H1 (cell line): ENCODE measurements at places on chromosomes 4 and X. TPM values are rescaled to one million over a fixed set of nuclear protein-coding genes. Genes with fewer than 3 reads are reported as not detected.
A peak's percentile ranks its signal among the peaks of the same experiment; 100 is the strongest.

DNA sequence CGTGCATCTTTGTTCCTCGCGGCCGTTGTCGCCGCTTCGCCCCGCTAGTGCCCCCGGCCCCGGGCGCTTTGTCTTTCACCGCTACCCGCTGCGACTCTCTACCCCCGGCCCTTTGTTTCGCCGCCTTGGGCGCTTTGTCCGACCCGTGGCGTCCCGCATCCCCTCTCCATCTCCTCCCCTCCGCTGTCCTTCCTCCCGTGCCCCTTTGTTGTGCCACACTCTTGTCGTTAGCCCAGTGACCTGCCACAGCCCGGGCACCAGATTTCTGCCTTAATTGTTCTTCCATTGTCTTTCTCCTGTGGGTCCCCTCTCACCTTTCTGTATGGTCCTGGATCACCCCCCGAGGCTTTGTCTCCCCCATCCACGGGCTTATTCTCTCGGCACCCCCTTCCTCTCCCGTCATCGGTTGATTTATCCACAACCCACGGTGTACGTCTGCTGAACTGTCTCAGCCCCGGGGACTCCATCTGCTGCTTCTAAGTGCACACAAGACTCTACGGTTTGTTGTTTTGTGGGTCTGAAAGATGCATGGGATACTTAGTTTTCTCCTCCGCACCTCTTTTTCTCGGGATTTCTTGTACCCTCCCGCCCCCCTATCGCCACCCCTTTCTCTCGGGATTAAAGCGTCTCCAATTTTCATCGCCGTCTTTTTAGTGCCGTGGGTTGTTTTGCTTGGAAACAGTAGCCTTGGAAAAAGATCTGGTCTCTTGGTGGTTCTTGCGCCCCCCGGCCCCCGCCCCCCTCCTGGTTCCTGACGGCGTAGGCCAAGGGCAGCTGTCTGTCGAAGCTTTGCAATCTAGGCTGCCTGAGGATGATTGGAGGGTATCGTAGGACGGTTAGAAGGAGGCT is 783 bp downstream of the RBPJ start:
- H3K27ac ChIP-seq: peak overlapping the region; percentile 70
- no peaks in the 10 kb centered on the region for H3K36me3 ChIP-seq
- peaks cover 3% of the 10 kb centered on the region for H3K4me1 ChIP-seq
- H3K27me3 ChIP-seq: no peaks in the 10 kb centered on the region

DNA sequence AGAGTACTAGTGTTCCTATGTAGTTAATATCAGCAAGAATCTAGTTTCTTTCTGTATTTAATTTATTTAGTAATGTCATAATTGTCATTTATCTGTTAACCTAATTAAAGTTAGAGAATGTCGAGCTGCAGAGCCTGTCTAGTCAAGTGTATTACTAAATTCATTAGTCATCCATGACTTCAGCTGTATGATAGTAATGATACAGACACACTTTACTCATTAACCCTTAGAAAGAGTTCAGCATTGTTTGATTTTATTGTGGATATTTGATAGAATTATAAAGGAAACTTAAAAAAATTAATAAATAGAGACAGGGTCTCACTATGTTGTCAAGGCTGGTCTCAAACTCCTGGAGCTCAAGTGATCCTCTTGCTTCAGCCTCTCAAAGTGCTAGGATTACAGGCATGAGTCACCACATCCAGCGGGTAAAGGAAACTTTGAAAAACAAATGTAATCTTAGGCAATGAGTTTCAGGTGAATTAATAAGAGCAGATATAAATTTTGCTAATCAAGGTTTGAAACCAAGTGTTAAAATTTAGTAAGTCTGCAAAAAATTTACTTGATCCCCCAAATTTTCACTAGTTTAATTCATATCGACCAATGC is 110.6 kb downstream of the ANK2 start:
- H3K27ac ChIP-seq: no peak overlapping the region
- no peaks in the 10 kb centered on the region for H3K36me3 ChIP-seq
- H3K27me3 ChIP-seq: no peaks in the 10 kb centered on the region
- no peaks in the 10 kb centered on the region for H3K4me1 ChIP-seq
- H3K4me3 ChIP-seq: no peak overlapping the region

The TCEAL3 gene
- 12.0 and 12.9 TPM in 2 replicates for total RNA-seq

GRCh38 chrX:48490661-48491060 is 14.7 kb downstream of the FTSJ1 start:
- no peaks in the 10 kb centered on the region; the same call in 1 of the 2 replicates for H3K36me3 ChIP-seq
- no peak overlapping the region for H3K4me3 ChIP-seq
- DNase-seq: no peak
- H3K27me3 ChIP-seq: no peaks in the 10 kb centered on the region
- H3K4me1 ChIP-seq: no peaks in the 10 kb centered on the region
- no peak overlapping the region for H3K27ac ChIP-seq

DNA sequence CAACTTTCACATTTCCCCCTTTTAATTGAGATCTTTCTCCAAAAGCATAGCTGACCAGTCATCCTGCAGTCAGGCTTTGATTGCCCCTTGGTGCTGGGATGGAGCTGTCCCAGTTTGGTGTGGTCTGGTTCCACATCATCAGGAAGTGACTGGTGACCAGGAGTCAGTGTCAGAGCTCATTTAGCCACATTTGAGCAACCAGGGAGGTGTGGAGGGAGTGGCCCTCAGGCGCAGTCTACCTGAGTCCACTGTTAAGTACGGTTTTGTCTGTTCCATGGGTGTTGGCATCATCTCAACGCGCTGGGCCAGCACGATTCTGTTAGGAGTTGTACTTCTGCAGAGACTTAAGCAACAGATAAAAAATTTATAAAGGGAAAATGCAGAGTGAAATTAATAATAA is 52.6 kb downstream of the RGS12 start:
- H3K27me3 ChIP-seq: no peaks in the 10 kb centered on the region
- no peak for DNase-seq
- H3K36me3 ChIP-seq: no peaks in the 10 kb centered on the region

DNA sequence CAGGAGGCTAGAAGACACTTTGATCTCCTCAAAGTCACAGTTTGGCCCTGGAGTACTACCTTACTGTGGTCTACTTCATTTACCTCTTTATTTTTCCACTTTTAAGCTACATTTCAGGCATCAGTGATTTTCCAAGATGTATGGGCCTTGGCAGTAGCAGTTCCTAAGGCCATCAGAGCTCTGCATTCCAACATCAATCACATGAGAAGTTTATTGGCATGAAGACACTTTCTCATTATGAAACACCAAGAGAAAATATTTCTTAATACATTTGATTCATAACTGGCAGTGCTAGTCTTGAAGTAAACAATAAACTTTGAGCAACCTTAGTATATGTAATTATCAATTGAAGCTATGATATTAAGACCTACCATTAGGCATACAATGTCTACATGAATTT is 178.1 kb downstream of the IL15 start:
- no peak for DNase-seq
- no peaks in the 10 kb centered on the region for H3K4me1 ChIP-seq
- H3K4me3 ChIP-seq: no peak overlapping the region
- H3K36me3 ChIP-seq: no peaks in the 10 kb centered on the region

DNA sequence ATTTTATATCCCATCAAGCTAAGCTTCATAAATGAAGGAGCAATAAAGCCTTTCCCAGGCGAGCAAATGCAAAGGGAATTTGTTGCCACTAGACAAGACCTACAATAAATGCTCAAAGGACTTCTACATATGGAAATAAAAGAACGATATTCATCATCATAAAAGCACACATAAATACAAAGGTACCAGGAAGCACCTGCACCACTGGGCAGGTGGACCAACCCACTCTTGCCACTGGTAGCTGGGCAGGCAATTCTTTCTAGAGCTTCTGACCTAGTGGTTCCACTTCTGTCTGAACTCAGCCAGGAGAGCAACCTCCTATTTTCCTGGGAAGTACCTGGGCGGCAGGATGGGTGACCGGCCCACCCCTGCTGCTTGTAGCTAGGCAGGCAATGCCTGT is 237.2 kb upstream of the ITM2A start:
- H3K36me3 ChIP-seq: no peaks in the 10 kb centered on the region
- H3K27me3 ChIP-seq: peaks cover 6% of the 10 kb centered on the region
- DNase-seq: no peak
- no peak overlapping the region for H3K4me3 ChIP-seq
- H3K4me1 ChIP-seq: no peaks in the 10 kb centered on the region
